ENCODE measurements at places on chromosomes 16 and 17.

DNA sequence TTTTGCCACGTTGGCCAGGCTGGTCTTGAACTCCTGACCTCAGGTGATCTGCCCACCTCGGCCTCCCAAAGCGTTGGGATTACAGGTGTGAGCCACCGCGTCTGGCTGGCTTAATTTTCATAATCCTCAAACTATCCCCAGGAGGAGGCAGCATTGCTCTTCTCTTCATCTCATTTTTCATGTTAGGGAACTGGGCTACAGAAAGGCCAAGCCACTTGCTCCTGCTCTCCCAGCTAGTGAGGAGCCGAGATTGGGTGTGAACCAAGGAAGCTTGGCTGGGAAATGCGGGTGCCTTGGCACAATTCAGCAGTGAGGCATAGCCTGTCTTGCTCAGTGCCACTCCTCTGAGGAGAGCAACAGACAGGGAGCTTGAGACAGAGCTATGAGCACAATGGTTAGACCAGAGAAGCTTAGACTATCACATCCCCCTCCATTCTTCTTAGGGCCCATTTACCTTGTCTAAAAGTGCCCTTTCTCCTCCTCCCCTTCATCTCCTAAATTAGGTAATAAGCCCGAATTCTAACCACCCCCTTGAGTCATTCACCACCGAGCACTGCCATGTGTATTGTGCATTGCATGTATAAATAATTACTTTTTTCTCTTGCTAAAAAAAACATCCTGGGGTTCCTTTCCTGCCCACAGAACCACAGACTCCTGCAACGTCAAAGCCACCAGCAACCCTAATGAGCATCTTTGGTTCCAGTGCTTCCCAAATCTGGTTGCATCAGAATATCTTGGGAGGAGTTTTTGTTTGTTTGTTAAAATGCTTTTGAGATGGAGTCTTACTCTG is 20.0 kb upstream of the KIF19 start:
- no peak for DNase-seq

- DNase-seq = no peak
Measured at GRCh38 chr17:862582-862981, 80.4 kb downstream of the MRM3 start.

GRCh38 chr17:67246653-67247415 is 1.8 kb upstream of the HELZ start:
- peak; percentile 64 for DNase-seq

DNA sequence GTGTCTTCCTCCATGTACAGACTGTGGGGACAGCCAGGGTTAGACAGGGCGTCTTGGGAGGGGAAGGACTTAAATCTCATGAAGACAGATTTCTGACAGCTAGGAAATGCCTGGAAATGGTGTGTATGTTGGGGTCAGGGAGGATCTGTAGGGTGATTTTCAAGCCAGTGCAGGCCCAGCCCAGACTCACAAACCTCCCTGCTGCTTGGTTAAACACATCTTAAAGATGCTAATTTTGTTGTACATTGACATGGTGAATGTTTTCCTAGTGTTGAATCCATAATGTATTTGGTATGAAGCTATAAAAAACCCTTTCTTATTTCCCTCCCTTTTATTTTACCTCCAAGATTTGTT is 238.3 kb downstream of the CCDC182 start:
- no peak for DNase-seq

GRCh38 chr16:78982096-78982744 is 618.3 kb downstream of the MAF start:
- no peak for DNase-seq

DNA sequence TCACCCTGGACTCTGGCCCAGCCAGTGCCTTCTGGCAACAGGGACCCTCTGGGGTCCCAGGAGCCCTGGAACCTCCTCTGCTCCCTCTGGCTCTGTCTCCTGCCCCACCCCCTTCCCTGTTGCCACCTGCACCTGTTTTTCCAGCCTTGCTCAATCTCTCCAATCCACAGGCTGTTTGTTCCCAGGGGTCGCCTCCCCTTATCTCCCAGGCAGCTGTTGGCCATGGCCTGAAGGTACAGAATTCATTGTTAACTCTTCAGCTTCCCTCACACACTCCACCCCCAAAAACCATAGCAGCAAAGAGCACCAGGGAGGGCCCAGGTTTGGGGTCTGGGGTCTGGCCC is 39.3 kb upstream of the TOB1 start:
- DNase-seq = no peak
